Suprapubic skin (tissue), 4 donors: ENCODE measurements at places on chromosomes 1 and 21. TPM values are rescaled to one million over a fixed set of nuclear protein-coding genes. Genes with fewer than 3 reads are reported as not detected.

- no peak for DNase-seq
These were observed 40.1 kb upstream of the PLEKHO1 start for GRCh38 chr1:150109586-150109985.

DNA sequence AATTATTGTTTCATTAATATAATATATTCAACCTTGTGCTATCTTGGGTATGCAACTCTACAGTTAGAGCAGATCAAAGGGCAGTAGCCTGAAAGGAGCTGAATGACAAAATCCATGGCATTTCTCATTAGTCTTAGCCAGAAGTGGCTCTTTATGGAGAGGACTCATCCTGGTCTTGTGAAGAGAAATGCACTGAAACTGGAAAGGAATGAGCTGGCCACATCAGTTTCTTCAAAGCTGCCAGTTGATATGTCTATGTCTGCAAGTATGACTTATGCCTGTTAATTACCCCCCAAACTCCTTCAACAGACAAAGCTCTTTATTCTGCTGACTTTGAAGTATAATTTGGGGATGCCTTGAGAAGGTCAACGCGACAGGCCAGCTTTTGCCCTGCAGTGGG, 119.0 kb upstream of the UBE2U start:
- no peak for DNase-seq

DNA sequence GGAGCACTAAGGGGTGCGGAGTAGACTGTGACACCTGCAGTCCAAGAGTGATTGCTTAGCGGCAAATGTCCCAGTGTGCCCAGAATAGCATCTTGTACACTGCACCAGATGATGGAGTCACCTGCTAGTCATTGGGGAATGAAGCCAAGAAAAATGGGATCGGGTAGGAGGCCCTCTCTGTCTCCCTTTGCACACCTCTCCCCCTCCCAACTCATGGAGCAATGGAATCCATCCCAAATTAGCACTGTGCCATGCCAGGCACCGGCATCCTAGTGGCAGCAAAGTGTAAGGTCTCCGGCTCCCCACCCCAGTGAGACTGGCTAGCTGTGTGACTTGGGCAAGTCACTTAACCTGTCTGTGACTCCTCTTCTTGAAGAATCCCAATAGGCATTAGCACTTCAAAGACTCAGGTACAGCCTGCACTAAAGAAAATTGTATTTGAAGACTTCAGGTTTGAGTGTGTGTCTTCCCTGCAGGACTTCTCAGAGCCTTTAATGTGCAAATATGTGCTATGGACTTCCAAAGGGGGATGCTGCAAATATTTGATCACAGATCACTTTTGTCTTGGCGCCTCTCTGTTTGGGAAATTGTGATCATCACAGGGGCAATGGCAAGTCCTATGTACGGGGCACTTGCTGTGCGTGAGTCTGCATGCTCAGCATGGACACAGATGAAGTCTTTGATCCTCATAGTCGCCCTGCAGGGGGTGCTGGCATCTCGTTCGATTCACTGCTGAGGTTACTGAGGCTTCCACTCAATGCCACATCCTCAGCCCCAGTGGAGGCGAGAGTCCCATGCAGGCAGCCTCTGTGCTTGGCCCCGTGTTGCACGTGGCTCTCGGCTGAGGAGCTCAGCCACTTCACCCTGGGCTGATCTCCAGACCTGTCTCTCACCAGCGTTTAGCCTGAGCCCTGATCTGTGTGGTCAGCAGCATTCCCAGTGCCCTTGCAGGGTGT, 272.9 kb upstream of the C1orf174 start:
- peak; percentile 15 for DNase-seq

GRCh38 chr1:207825719-207826556, 74.1 kb downstream of the CD46 start:
- DNase-seq, result peak; percentile 84

DNA sequence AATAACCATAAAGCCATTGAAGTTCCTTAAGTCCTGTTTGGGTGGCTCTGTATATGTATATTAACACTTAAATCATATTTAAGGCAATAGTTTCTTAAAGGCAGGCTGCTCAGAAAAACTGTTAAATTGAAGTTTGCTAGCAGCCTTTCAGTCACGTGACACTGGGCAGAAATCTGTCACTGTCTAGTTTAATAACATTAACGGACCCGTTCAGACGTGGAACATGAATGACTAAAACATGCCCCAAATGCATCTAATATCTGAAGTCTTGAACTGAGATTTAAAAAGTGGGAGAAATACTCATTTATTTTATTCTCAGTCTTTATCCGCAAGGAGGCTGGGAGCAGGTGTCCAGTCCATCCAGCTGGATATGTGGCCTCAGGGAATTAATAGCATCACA, 3.3 kb upstream of the SPATA1 start:
- DNase-seq, result no peak

GRCh38 chr1:91749788-91750231, 136.1 kb downstream of the TGFBR3 start:
- no peak for DNase-seq

DNA sequence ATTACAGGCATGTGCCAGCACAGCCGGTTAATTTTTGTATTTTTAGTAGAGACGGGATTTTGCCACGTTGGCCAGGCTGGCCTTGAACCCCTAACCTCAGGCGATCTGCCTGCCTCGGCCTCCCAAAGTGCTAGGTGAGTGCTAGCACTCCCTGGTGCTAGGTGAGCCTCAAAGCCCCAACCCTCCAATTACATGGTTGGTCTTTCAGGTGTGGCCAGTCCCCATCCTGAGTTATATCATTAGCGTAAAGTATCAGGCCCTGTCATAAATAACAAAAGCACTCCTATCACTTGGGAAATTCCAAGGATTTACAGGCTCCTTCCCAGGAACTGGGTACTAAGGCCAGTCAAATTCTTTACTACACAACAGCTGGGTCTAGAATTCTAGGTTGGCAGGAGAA, 138.0 kb downstream of the PIK3R3 start:
- DNase-seq, result no peak

- DNase-seq, result peak; percentile 74
These were observed 305.4 kb upstream of the PTBP2 start for GRCh38 chr1:96416111-96416595.

GRCh38 chr1:150895618-150896017, 8.7 kb downstream of the CTXND2 start:
- DNase-seq, result no peak

- DNase-seq, result no peak
These were observed 76.8 kb upstream of the COA6 start for GRCh38 chr1:234296496-234296895.

DNA sequence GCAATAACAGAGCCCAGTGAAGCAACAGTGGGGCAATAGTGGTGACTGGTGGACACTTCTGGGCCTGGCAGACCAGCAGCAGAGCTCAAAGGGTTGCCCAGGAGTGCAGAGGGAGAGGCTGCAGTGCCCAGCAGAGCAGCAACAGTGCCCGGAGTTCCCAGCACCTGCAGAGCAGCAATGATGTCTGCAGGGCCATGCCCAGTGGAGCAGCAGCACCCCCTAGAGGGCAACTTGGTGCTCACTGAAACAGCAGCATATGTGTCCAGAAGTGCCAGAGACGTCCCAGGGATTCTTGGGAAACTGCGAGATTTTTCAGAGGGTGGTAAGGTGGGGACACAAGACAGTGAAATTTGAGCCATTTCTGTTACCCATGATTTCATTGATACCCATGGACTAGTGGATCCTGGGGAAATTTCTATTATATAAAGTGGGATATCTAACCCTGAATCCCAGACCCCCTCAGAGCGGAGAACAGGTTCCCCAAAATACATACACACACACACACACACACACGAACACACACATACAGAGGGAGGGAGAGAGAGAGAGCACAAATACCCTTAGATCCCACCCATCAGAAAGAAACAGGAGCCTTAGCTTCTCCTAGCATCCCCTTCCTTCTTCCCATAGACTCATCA, 156.9 kb upstream of the GJB5 start:
- no peak for DNase-seq

UBQLN4 gene
- 42.2 TPM for total RNA-seq

DNA sequence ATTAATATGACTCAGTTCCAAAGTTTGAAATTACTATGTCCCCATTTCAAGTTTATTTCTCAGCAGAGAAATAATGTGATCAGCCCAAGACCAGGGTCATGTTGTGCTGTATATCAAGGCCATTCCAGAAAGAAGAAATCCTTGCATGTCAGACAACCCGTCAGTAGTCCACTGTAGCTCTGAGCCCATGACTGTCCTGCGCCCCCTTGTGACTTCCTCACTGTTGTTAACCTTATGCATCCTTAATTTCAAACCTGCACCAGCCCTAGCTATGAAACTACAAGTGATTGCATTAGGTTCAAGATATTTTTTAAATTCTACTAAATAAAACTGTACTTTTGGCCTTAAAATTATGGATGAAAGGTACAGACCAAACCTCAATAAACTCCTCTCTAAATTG, 133.0 kb downstream of the LRRC7 start:
- no peak for DNase-seq

LINGO4 gene
- 0.38 TPM for total RNA-seq

- DNase-seq, result peak; percentile 53
These were observed 958 bp downstream of the LYPLAL1 start for GRCh38 chr1:219174460-219175211.

DNA sequence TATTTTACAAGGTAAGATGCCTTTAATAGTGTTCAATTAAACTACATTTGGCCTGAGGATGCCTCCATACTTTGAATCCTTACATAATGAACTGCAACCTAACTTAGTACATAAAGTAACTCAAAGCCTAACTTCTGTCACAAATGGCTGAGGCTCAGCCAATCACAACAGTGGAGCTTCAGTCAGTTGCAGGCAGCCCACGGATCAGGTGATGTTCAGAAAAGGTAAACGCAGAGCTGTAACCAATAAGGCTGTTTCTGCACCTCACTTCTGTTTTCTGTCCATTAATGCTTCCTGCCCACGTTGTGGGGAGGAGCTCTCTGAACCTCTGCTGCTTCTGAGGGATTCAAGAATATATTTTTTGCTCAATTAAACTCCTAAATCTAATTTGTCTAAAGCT, 94.8 kb upstream of the KIAA0040 start:
- no peak for DNase-seq

RWDD3 gene
- total RNA-seq, result 12.6 TPM

GRCh38 chr1:181458419-181458818, 24.9 kb upstream of the CACNA1E start:
- DNase-seq, result no peak

PALMD gene
- 111 TPM for total RNA-seq

NIPAL3 gene
- 75.4 TPM for total RNA-seq

PTCH2 gene
- total RNA-seq, result 1.9 TPM

TGFB2 gene
- total RNA-seq, result 3.9 TPM

DNA sequence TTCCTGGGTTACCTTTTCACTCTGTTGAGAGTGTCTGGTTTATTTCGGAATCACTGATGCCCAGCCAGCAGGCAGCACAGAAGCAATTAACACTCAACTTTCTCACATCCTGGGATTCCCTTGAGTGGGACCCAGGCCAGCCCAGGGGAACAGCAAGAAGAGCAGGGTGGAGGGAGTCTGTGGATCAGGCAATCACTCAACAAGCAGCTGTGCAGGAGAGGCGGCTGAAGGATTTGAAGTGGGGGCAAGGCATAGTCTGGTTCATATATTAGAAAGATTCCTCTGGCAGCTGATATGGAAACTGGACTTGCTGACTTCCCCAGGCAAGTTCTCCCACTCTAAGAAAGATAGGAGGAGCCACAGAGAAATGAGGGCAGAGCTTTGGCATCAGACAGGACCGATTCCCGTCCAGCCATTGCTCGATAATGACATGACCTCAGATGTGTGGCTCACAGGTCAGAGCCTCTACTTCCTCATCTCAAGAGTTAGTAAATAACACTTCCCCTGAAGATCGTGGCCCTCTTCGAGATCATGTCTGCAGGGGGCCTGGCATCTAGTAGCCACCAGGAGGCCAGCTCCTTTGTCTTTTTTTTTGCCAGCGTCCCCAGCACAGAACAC, 12.4 kb downstream of the EPHA8 start:
- no peak for DNase-seq

- DNase-seq, result no peak
These were observed 1227.1 kb downstream of the NCAM2 start for GRCh38 chr21:22225299-22225698.

GRCh38 chr21:33035147-33035546, 9.4 kb downstream of the OLIG2 start:
- DNase-seq, result no peak

GRCh38 chr1:152621993-152622392, 910 bp downstream of the LCE3A start:
- no peak for DNase-seq

DNA sequence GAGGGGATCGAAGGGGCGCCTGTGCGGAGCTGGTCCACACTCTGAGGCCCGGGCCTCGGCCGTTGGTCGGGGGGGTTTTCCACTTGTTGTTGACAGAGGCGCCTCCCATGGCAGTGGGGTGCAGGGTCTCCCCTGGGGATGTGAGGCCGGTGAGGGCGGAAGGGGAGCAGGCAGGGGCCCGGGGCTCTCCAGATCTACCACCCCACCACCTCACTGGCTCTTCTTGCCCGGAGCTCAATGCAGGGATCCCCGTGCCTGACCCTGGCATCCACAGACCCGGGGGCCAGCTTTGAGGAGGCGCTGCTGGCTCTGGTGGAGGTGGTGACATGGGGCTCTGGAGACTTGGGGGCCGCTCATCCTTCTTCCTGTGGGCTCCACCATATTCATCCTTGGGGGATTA, 7.1 kb upstream of the PEX10 start:
- no peak for DNase-seq

IQGAP3 gene
- total RNA-seq, result 2.2 TPM

SLC45A1 gene
- total RNA-seq, result 1.6 TPM

- no peak for DNase-seq
These were observed 1.6 kb upstream of the NPHP4 start for GRCh38 chr1:5993556-5994491.

SAMD13 gene
- total RNA-seq, result 2.9 TPM

- DNase-seq, result peak; percentile 78
These were observed 37.0 kb downstream of the UBE2G2 start for GRCh38 chr21:44764319-44765230.

GRCh38 chr1:93735722-93736121, 54.1 kb upstream of the BCAR3 start:
- no peak for DNase-seq

GRCh38 chr1:212236664-212237220, 48.5 kb upstream of the PPP2R5A start:
- DNase-seq, result no peak

GRCh38 chr1:96782856-96783255, 61.3 kb downstream of the PTBP2 start:
- no peak for DNase-seq

GRCh38 chr1:23026568-23026967, 7.3 kb downstream of the KDM1A start:
- DNase-seq, result no peak

GRCh38 chr1:54716299-54717047, 812 bp downstream of the TTC4 start:
- no peak for DNase-seq
